ENCODE measurements at places on chromosomes 4 and X.

- DNase-seq: no peak
Observed at GRCh38 chr4:77695774-77696173, 90.2 kb downstream of the CXCL13 start.

DNA sequence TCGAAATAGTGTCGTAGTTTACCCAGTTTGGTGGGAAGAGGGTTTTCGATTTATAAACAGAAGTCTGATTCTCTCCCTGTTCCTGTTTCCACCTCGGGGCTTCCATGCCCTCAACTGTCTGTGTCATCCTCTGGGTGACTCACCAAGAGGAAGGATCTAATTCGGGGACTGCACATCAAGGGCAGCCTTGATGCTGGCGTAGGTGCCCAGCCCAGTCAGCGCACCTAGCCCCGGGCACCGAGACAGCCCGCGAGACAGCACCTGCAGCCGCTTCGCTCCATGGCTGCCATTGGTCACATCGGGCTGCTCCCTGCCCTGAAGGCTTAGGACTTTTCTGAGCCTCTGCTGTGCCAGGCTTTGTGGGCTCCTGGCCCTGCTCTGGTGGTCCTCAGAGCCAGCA is 7.7 kb downstream of the ABCD1 start:
- DNase-seq: no peak

GRCh38 chr4:173174594-173175012 is 6.0 kb downstream of the GALNT7 start:
- DNase-seq: no peak

- DNase-seq: no peak
Observed at GRCh38 chrX:100687128-100687527, 43.1 kb downstream of the SRPX2 start.

DNA sequence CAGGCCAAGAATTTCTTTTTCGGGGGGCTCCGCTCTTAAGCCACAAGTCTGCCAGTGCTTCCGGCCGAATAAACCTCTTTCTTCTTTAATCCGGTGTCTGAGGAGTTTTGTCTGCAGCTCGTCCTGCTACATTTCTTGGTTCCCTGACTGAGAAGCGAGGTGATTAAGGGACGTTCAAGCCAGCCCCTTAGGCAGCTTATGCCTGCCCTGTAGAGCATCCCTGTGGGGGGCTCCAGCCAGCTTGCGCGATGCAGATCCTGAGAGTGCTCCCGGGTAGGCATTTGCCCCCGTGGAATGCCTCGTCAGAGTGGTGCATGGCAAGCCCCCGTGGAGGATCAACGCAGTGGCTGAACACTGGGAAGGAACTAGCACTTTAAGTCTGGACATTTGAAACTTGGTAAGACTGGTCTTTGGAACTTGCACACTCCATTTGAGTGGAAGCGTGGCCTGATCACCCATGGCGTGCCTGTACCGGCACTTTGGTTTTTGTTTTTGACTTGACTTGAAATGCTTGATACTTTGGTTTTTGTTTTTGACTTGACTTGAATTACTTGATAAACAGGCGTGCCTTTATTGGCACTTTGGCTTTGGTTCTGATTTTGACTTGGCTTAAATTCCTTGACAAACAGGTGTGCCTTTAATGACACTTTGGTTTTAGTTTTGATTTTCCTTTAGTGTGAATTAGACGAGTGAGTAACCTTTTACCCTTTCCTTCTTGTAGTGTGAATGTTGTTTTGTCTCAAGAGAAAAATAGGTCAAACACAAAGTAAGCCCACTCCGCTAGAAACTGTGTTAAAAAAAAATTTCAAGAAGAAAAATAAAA is 6.1 kb downstream of the ACOX3 start:
- DNase-seq: no peak

- no peak for DNase-seq
Observed at GRCh38 chr4:4852591-4853362, 6.7 kb upstream of the MSX1 start.

- DNase-seq: peak; percentile 3
Observed at GRCh38 chrX:115147220-115147619, 42.0 kb upstream of the RBMXL3 start.

DNA sequence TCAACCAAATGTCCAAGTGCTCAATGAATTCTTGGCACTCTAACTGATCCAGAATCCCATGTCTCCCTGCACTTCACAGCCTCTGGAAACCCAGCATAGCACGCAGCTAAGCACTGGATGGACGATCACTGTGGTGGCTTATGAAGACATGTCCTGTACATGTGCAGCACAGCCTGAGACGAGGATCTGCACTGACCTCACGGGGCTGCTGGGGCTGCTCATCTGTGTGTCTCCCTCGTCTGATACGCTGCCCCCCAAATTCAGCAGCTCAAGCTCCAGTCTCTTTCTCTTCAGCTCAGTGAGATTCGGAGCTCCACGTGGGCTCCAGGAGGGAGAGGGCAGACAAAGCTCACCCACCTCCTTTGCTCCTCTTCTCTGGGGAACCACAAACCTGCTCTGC is 126.9 kb downstream of the CPZ start:
- DNase-seq: no peak

DNA sequence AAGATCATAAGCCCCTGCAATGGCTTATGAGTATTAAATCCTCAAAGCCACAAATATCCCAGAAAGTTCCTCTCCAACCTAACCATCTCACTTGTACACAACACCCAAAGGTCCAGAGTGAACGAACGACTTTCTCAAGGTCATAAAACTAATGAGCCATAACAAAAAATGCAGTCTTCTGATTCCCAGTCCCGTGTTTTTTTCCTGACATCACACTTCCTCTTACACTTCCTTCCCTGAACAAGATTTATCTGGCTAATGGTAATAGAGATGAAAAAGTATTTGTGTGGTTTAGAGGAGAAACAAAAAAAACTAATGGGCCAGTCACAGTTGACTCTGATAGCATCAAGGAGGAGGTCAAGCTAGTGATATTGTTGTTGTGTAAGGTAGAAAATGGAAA is 99.5 kb upstream of the KLHL13 start:
- no peak for DNase-seq

DNA sequence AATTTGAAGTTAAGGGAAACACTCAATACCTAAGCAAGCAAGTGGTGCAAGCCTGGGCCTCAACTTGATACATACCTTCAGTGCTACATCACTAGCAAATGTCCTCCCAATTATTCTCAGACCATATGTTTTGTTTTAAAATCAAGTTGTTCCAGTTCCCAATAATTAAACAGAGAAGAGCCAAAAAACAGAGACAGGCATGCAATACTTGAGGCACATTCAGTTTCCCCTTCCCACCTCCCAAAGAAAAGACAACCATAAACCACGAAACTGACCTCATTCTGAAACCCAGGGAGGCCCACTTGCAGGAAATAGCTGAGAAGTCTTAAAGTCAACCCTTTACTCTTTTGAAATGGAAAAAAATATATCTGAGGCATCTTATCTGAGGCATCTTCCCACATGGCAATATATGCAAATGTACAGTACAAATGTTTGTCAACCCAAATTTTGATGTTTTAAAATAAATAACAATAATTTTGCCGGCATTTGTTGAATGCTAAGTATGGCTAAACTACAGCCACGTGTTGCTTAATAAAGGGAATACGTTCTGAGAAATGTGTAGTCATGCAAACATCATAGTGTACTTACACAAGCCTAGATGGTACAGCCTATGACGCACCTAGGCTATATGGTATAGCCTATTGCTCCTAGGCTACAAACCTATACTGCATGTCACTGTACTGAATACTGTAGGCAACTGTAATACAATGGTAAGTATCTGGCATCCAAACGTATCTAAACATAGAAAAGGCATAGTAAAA is 147.5 kb downstream of the TSPAN5 start:
- no peak for DNase-seq

DNA sequence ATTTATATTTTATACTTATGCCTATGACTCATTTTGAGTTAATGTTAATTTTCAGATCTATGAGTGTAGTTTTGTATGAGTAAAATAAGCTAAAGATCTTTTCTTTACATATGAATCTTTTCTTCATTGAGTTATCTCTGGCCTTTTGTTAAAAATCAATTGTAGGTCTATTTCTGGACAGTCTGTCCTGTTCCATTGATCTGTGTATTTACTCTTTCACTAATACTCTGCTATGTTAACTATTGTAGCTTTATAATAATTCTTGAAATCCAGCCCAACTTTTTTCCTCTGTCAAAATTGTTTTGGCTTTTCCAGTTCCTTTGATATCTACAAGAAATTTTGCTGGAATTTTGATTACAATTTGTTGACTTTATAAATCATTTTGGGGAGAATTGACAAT is 177.0 kb downstream of the RBM46 start:
- no peak for DNase-seq

Measured in GM10248 (cell line).